ELR (cell line): ENCODE measurements at places on chromosomes 12 and 14.

- no peak for DNase-seq
These were observed 206.6 kb downstream of the MON2 start for GRCh38 chr12:62673028-62673815.

DNA sequence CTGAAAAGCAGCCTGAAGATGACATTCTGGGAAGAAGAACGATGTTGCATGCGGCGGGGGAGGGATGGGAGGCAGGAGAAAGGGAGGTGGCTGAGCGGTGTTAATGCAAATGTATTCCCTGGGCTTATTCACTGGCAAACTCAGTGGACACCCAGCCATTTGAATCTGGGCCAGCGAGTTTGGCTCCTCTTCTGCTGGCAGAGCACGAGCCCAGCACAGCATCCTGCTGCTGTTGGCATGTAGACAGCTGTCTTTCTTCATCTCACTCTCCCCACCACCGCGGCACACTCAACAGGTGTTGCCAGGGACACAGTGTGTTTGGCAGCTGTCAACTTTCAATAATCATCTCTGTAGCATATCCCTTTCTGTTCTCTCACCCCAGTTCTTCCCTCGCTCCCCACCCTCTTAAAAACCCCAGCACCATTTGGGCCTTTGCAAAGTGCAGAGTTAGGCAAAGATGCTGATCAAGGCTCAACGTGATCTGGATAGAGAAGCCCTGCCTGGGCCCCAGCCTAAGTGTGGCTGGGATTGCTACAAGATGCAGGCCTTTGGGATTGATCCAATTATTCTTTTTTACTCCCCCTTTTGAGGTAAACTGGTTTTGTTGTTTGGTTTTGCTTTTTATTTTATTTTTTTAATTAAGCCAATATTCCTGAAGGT lies 131.9 kb downstream of the EXOC5 start:
- DNase-seq = no peak

GRCh38 chr14:79605849-79606248 lies 605.5 kb downstream of the DIO2 start:
- no peak for DNase-seq

DNA sequence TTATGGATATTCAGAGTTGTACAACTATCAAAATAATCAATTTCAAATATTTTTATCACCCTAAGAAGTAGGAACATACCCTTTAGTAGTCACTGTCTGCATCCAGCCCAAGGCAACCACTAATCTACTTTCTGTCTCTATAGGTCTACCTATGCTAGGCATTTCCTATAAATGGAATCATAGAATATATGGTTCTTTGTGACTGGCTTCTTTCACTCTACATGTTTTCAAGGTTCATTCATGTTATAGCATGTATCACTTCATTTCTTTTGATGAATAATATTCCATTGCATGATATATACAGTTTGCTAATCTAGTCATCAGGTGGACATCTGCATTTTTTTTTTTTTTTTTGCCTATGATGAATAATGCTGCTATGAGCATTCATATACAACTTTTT lies 112.4 kb downstream of the PPP1R12A start:
- DNase-seq = no peak

DNA sequence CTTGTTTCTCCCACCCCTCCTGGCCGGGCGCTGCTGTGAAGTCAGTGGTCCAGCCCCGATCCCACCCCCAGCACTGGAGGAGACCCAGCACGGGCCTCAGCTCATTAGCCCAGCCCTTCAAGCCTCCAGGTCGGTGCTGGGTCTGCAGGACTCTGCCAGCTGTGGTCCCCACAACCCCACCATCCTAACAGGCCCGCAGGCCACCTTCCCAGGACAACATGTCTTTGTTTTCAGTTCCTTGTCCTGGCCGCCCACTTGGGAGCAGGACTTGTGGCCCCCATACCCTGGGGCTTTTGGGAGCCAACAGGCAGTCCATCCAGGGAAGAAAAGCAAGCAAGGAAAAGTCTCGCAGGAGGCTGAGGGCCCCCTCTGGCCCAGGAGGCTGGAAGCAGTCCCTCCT lies 60.0 kb downstream of the HRK start:
- DNase-seq = no peak

- DNase-seq = no peak
These were observed 220.5 kb downstream of the FOXN3 start for GRCh38 chr14:89196545-89196944.
